ENCODE measurements at places on chromosomes 16 and 17.

GRCh38 chr17:59804901-59805465, 87.8 kb downstream of the TUBD1 start:
- DNase-seq, result no peak

GRCh38 chr16:57092786-57093411, 516 bp downstream of the CPNE2 start:
- no peak for DNase-seq

GRCh38 chr17:68910251-68910705, 44.9 kb downstream of the ABCA8 start:
- DNase-seq, result no peak

GRCh38 chr17:46922487-46922803, 515 bp upstream of the GOSR2 start:
- no peak for DNase-seq

DNA sequence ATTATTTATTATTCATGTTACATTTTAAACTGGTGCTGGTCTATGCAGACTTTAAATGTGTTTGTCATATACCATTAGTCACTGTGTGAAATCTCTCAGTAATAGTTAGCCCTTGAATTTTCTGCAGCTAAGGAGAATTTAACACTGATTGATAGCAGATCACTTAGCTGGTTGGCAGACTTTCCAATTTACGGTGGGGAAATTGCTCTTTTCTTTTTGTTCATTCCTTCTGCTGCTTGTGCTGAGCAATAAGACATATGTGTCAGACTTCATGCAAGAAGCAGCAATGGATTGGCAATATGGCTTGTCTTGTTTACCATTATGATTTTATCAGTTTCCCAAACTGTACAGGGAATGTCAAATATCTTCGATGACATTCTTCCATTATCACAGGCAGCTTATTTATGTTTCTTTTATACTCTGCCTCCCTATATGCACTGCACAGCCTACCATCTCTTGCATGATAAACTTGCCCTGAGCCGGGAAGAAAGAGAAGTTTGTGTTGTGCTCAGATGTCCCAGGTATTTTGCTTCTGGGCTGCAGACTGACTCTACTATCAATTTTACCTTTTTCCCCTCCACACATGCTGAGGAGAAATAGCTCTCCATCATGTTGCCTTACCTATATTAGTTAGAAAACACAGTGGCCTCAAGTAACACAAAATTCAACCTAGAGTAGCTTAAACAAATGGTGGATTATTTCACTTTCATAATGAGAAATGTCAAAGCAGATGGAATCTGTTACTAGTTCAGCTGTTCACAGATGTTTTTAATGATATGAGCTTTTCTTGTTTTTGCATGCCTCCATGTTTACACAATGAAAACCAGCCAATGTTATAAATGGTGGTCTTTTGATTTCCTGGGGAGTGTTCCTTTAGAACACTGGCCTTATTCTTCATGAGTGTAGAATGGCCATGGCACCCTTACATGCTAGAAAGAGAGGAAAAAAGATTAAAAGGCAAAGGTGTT, 968.1 kb upstream of the GOT2 start:
- DNase-seq, result no peak

DNA sequence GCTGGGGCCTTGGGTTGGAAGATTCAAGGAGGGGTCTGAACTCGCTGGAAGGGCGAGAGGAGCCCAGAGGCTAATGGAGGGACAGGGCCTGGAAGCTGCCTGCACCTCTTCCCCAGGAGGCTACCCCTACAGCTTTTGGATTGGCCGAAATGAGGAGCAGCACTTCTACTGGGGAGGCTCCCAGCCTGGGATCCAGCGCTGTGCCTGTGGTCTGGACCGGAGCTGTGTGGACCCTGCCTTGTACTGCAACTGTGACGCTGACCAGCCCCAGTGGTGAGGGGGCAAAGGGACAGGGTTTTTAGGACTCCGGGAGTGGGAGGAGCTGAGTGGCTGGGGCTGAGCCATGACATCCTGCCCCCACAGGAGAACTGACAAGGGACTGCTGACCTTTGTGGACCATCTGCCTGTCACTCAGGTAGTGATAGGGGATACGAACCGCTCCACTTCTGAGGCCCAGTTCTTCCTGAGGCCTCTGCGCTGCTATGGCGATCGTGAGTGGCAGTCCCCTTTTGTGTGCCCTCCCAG, 8.8 kb downstream of the CNTNAP1 start:
- no peak for DNase-seq

DNA sequence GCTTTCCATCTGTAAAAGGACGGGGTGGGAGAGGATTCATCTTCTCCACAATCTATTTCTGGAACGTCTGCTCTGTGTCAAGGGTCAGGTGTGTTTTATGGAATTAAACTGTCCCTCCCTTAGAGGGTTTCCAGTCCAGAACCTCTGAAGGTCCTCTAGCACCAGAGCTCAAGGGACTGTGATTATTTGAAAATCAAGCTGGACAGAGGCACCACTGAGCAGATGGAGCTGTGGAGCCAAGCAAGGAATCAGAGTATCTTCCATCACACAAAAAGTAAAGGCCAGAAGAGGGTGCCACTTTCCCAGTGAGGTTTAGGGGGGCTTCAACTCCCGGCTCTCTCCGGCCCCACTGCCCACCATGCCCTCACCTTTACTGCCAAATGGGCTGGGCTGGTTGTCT, 6.8 kb downstream of the CACNG5 start:
- no peak for DNase-seq

- DNase-seq, result no peak
Observed at GRCh38 chr17:37050920-37051319, 102.2 kb downstream of the AATF start.

Data from activated naive CD4-positive, alpha-beta T cell (primary cell).